ENCODE measurements at places on chromosomes 3 and 15.

DNA sequence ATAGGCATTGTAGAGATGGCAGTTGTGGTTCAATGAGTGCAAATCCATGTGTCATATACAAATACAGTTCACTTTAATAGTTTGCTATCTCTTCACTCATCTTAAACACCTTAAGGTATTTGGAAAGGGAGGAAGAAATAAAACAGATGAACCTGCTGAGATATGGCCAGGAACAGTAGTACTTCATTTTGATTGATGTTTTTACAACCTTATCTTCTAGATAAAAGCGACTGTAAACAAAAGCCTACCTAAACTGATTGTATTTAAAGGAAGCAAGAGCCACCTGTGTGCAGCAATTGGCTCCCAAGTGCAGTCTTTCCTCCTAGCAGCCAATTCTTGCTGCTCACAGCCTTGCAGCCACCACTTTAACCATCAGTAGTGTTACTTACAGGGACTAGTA is 217.7 kb downstream of the CDIN1 start:
- no peak for DNase-seq

GRCh38 chr3:54619053-54619452 is 308.8 kb downstream of the LRTM1 start:
- DNase-seq: no peak

- DNase-seq: no peak
Observed at GRCh38 chr3:62954580-62954979, 79.4 kb upstream of the CADPS start.

DNA sequence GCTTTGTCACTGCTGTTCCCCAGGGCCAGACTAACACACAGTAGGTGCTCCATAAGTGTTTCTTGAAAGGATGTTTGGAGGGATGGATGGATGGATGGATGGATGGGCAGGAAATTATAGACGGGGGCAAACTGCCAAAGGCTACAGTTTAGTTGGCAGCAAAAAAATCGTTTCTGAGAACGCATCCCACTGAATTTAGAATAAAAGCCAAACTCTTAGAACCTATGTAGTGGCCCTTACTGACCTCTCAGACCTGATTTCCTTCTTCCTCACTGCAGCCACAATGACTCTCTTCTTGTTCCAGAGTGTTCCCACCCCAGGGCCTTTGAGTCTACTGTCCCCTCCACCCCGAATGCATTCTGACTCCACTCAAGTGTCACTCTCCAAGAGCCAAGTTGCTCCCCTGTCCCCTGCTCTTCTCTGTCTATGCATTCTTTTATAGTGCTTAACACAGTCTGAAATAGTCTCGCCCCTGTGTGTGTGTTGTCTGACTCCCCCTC is 5.2 kb upstream of the GATA2 start:
- DNase-seq: no peak

- no peak for DNase-seq
Observed at GRCh38 chr15:97126553-97127233, 796.2 kb downstream of the NR2F2 start.

- no peak for DNase-seq
Observed at GRCh38 chr15:77864211-77865105, 213.1 kb downstream of the TBC1D2B start.

- no peak for DNase-seq
Observed at GRCh38 chr15:63054985-63055384, 12.4 kb downstream of the TPM1 start.

DNA sequence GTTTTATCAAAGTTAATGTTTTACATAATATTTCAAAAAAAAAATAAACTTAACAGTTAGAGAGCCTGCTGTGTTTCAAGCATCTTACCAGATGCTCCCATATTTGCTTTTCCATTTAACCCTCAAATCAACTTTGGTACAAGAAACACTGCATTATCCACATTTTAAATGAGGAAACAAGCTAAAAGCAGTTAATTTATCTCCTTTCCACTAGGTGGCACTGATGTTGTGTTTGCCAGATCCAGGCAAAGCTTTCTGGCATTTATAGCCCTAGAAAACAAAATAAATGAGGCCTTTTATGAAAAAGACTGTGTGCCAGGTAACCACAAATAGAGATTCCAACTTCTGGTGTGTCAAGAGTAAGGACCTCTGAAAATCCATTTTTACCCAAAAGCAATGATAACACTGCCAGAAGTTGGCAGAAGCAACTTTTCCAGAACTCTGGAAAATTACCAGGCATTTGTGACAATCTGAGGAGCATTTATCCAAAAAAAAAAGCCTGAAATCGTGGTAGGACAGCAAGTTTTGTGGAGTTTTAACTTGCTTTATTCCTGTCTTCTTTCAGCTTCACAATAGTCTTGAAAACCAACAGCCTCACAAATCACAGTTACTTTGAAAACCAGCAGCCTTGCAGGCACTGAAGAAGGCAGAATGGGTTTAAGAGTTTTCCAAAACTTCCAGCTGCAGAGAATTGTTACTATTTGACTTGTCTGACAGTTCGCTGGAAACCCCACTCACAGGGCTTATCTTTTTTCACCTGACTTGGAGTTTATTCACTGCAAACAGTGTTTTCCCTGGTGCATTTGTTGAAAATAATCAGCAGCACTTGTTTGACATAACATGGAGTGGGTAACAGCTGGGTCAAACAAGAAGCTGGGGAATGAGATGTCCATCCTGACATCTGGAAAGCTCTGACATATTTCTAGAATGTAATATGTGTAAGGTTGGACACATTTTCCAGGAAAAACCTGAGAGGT is 9.2 kb downstream of the FAM162A start:
- DNase-seq: no peak

GRCh38 chr3:161054860-161055604 is 50.1 kb downstream of the B3GALNT1 start:
- DNase-seq: no peak

DNA sequence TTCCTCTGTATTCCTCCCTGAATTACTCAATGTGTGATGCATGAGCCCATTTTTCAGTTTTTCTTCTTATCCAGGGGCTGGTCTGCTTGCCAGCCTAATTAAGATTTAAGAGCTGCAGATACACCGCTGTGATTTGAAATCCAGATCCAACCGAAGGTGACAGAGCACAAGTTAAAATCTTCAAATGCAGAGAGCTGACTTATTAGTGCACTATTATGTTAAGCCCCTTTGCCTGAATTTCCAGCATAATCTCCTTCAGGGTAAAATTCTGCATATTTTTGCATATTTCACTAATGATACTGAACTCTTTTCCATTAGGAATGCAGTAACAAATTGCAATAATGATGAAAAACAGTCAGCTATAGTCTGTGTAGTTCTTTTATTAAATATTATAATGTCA is 583.6 kb downstream of the ROBO2 start:
- no peak for DNase-seq

DNA sequence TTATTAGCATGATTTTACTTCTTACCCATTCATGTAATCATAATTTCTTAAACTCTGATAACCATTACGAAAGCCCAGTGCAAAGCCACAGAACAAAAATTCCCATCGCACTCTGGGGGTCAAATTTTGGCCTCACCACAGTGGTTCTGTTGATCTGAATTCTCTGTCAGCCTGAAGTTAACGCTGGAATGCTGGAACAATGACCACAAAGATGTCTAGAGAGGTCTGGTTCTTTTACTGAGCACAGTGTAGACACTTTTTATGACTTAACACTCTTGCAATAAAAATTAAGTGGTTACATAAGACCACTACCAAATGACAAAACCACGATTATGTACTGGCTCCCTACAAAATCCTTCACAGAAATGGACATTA is 94.7 kb downstream of the PDZRN3 start:
- DNase-seq: no peak

- DNase-seq: no peak
Observed at GRCh38 chr3:115019900-115020299, 127.2 kb downstream of the ZBTB20 start.

GRCh38 chr3:14306142-14306541 is 96.3 kb upstream of the SLC6A6 start:
- DNase-seq: no peak

DNA sequence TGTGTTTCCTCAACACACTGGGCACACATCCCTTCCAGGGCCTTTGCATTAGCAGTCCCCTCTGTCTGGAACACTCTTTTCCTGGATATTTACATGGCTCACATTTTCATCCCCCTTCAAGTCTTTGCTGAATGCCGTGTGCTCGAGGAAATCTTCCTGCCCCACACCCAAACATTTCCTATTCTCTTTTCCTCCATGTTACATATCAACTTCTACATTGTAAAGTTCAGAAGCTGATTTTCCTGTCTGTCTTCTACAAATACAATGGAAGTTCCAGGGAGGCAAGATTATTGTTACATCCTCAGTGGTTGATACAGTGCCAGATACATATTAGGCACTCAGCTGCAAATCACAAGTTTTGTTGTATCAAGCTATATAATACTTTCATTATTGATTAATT is 4.1 kb downstream of the ACAD11 start:
- DNase-seq: no peak

GRCh38 chr3:184685646-184686045 is 26.2 kb downstream of the MAGEF1 start:
- no peak for DNase-seq

DNA sequence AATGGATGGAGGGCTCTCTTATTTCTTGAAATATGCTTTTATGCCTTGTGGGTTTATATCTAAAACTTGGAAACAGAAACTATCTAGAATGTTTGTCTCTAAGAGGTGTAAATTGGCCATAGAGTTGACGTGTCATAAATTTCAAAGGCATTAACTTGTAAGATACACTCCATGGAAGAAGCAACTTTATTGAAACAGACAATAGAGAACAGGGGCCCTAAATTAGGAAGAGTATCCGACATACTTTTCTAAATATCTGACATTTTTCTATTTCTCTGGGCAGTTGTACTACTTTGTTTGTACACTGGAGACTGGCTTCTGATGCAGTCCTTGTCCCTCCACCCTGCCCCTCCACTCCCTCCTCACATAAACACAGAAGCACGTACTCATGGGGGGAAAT is 50.0 kb downstream of the MEIS2 start:
- DNase-seq: no peak

- no peak for DNase-seq
Observed at GRCh38 chr3:193771011-193771652, 178.1 kb downstream of the OPA1 start.

GRCh38 chr3:28399206-28399605 is 50.6 kb upstream of the AZI2 start:
- no peak for DNase-seq

DNA sequence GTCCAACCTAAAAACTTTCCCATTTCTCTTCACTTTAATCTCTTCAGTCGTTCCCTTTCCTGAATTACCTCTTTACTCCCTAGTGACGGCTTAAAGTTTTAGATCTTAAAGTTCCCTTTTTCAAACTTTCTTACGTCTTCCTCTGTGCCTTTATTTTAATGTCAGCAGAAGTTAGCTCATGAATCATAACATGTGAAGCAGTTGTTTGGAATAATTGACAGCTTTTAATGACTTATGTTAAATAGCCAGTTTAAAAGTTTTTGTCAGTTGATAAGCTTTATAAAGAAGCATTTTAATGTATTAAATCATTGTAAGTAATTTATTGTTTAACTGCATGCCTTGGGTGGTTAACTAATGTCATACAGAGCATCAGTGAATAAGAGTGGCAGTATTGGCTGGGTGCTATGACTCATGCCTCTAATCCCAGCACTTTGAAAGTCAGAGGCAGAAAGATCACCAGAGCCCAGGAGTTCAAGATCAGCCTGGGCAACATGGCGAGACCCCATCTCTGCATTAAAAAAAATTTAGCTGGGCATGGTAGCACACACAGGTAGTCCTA is 33.9 kb downstream of the PIK3CA start:
- DNase-seq: no peak

DNA sequence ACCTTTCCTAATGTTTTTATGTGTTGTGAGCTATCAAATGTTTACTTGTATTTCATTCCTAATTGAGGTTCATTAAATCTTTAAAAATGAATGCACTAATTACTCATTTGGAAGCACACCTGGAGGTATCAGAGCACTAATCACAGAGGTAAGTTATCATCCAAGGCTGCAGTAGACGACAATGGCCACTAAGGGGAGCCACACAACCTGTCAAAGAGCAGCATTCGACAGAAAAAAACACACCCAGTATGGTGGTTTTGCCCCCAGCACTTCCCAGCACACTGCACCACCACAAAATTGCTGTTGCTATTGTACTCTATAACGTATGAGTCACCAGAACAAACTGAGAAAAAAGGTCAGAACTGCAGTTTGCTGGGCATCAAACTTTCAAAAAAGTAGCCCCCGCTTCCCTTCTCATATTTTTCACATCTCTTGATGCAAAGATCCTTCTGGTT is 205.9 kb upstream of the IGF1R start:
- peak; percentile 21 for DNase-seq

DNA sequence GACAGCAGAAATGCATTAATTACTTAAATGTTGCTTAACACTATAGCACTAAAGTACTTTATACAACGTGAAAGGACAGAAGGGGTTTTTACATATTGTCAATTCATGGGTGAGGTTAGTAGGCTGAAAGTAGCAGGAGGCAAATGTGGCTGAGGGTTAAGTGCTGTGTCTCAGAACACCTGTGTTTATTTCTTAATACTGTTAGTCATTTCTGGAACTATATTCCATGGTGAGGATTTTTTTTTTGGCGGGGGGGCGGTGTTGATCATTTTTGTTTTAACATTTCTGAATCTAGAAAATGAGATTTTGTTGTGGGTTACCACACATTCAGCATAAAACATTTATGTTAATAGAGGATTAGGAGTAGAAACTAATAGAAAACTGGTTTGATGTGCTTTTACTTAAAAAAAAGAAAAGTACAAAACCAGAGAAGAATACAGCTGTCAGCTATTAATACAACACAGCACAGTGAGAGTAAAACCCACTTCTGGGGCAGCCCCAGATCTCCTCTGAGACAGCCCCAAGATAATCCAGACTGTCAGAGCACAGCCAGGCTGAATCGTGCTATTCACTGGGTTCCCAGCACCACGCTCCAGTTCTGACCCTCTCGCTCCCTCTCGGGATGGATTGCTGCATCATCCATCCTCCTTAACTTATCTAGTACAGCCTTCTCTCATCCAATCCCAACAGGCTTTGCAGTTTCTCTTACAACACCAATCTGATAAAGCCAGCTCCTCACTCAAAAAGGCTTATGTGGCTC is 307.7 kb downstream of the TUSC7 start:
- no peak for DNase-seq

GRCh38 chr3:123123716-123124616 is 57.1 kb downstream of the PDIA5 start:
- DNase-seq: no peak

DNA sequence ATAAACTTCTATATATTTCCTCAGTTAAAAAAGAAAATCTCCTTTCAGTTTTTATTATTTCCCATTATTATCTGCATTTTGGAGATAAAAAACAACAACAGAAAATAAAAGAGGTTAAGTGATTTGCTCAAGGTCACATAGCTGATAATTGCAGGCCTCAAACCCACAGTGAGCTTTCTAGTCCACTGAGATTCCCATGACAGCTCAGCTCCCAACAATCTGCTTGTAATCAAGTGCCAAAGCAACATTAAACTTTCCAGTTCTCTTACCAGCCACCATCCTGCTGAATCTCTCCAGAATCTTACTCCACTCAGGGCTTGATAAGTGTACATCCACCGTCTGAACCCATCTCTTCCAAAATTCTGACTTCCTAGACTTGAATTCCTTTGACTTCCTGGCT is 318.2 kb upstream of the SEMA6D start:
- no peak for DNase-seq

- DNase-seq: no peak
Observed at GRCh38 chr15:62719316-62719715, 323.2 kb upstream of the TPM1 start.

Data from activated CD4-positive, alpha-beta T cell treated with anti-CD3 and anti-CD28 coated beads, Interleukin-2, amount 50 U/mL, for 4 hours (primary cell).